HCT116 (cell line): ENCODE measurements at places on chromosomes 12 and 14. TPM values are rescaled to one million over a fixed set of nuclear protein-coding genes. Genes with fewer than 3 reads are reported as not detected.

DNA sequence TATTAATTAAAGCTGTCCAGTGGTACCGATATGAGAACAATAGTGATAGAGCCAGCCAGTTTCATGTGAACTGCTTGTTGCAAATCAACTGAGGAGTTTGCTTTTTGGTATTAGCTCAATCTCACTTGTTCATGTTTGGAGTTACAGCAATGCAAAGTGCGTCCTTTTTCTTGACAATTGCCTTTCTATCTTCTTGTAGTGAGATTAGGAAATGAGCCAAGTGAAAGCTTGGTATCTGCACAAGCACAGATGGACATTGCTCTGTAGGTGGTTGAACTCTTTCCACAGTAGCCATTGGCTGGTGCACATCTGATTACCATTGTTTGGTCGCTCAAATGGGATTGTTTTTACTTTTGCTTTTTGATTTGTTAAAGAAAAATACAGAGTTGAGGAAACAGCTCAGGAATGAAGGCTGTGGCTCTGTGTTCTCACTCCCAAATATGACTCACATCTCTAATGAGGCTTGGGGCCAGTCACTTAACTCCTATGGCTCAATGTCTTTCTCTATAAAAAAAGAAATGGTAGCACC is 241.4 kb downstream of the BMP4 start:
- DNase-seq: peak; percentile 32
- H3K27ac ChIP-seq: peak overlapping the region; percentile 18
- H3K27me3 ChIP-seq: no peaks in the 10 kb centered on the region
- H3K4me3 ChIP-seq: no peak overlapping the region
- peaks cover 19% of the 10 kb centered on the region for H3K4me1 ChIP-seq

GRCh38 chr14:96225745-96226151 is 21.1 kb downstream of the BDKRB2 start:
- no peaks in the 10 kb centered on the region for H3K27me3 ChIP-seq
- no peaks in the 10 kb centered on the region for H3K36me3 ChIP-seq
- no peak for DNase-seq
- H3K4me3 ChIP-seq: no peak overlapping the region

DNA sequence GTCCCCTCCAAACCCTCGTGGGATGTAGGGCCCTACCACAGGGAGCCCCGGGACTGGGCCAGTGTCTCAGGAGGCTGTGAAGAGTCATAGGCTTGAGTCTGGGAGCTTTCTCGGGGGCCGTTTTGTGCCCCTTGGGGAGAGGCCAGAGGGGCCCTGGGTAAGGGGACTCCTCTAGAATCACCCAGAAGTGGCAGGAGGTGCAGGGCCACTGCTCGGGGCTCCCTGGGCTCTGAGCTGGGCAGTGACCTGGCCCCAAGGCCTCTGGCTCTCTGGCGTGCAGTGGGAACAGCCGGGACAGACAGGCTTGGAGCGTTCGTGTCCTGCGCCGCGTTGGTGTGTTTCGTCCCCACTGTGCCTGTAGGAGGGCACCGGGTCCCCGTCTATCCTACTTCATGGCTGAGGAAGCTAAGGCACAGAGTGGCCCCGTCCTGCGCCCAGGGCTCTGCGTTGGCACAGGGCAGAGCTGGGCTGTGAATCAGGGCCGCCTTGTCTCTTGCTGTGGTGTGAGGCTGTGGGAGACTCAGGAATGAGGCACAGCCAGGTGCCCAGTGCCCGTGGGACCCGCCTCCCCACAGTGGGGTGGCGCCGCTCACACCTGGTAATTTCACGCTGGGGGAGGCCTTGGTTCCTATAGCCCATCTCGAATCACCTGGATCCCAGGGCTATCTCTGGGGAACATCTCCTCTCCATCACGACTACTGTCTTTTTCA is 23.8 kb upstream of the KIF26A start:
- peaks cover 60% of the 10 kb centered on the region for H3K4me1 ChIP-seq
- no peak overlapping the region for H3K4me3 ChIP-seq

DNA sequence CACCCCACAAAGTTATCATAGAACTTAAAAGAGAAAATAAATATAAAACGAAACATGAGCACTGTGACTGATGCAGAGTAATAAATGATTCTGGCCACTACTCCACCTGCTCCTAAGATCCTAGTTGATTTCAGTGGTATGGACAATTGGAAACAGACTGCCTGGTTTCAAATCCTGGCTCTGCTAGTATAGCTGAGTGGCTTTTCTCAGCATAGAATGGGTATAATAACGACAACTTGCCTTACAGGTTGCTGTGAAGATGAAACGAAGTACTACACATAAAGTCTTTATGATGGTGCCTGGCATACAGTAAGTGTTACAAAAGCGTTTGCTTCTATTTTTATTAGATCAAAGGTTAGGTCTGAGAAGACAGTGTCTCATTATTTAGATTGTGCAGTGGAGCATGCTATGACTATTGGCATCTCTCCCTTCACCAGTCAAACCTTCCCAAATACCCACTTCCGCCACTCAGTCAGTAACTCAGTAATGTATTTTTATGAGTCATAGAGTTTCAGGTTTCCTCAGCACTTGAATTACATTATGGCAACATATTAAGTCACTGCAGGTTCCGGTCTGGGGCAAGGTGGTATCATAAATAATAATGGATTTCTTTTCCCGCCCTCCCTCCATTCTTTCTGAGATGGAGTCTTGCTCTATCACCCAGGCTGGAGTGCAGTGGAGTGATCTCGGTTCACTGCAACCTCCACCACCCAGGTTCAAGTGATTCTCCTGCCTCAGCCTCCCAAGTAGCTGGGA is 29.7 kb upstream of the NR2C1 start:
- H3K27me3 ChIP-seq: no peaks in the 10 kb centered on the region
- peak; percentile 92 for DNase-seq
- peak overlapping the region; percentile 59 for H3K27ac ChIP-seq

DNA sequence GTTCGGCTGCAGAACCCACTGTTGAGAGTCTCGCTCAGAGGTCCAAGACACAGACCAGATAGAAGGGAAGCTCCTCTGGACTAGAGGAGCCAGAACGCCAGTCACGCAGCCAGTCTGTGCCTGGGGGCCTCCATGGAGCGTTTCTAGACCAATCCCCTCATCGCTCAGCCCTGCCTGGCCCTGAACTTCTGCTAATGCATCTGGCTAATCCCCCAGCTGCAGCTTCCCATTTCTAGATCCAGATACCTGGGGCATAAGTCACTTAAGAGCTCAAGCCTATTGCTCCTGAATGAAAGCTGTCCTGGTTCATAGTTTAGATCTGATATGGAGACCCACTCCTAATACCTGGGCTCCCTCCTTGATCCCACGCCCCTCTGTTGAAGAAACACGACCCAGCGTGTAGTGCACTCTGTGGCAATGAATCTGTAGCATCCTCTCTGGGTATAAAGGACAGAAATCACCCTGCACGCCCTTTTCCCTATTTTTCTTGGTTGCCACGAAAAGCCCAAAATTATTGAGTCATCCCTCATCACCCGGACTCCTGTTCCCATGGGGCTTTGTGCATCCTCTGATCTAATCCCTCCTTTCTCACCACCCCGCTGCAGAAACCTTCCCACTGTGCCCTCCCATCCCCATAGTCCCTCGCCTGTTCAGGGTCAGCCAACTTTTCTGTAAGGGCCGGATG is 341.6 kb upstream of the FKBP4 start:
- H3K36me3 ChIP-seq: no peaks in the 10 kb centered on the region
- no peak overlapping the region for H3K4me3 ChIP-seq
- peaks cover 5% of the 10 kb centered on the region; the same call in 1 of the 2 replicates for H3K27me3 ChIP-seq
- H3K4me1 ChIP-seq: no peaks in the 10 kb centered on the region

GRCh38 chr12:14577344-14577743 is 9.7 kb upstream of the PLBD1 start:
- H3K4me1 ChIP-seq: no peaks in the 10 kb centered on the region
- no peak overlapping the region for H3K27ac ChIP-seq
- H3K27me3 ChIP-seq: no peaks in the 10 kb centered on the region
- DNase-seq: no peak
- no peak overlapping the region for H3K4me3 ChIP-seq

TEX22 gene
- 3.8 TPM for total RNA-seq

- H3K4me3 ChIP-seq: no peak overlapping the region
- H3K27ac ChIP-seq: no peak overlapping the region
- H3K36me3 ChIP-seq: no peaks in the 10 kb centered on the region
- H3K27me3 ChIP-seq: peaks cover 26% of the 10 kb centered on the region
- H3K4me1 ChIP-seq: no peaks in the 10 kb centered on the region
- DNase-seq: no peak
These were observed 116.6 kb upstream of the C14orf180 start for GRCh38 chr14:104462651-104463630.

DNA sequence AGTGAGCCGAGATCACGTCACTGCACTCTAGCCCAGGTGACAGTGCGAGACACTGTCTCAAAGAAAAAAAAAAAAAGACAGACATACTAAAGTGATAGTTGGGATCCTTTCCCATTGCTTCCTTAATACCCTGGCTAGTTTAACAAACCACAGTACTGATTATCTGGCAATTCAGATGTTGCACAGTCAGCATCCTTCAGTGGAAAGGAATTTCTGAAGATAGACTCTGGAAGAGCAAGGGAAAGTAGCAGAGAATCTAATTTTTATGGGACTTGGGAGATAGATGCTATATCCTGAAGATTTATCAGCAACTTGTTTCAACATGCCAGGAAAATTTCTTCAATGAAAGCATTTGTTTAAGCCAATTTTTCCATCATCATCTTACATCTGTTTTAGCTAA is 6.5 kb upstream of the PPFIBP1 start:
- no peak overlapping the region for H3K4me3 ChIP-seq
- no peaks in the 10 kb centered on the region for H3K27me3 ChIP-seq
- DNase-seq: no peak
- H3K27ac ChIP-seq: no peak overlapping the region
- no peaks in the 10 kb centered on the region for H3K4me1 ChIP-seq

- no peaks in the 10 kb centered on the region for H3K27me3 ChIP-seq
- H3K4me3 ChIP-seq: no peak overlapping the region
- H3K4me1 ChIP-seq: no peaks in the 10 kb centered on the region
- H3K27ac ChIP-seq: no peak overlapping the region
- DNase-seq: no peak
- H3K36me3 ChIP-seq: no peaks in the 10 kb centered on the region
These were observed 34.3 kb downstream of the OVCH1 start for GRCh38 chr12:29463198-29463597.

DNA sequence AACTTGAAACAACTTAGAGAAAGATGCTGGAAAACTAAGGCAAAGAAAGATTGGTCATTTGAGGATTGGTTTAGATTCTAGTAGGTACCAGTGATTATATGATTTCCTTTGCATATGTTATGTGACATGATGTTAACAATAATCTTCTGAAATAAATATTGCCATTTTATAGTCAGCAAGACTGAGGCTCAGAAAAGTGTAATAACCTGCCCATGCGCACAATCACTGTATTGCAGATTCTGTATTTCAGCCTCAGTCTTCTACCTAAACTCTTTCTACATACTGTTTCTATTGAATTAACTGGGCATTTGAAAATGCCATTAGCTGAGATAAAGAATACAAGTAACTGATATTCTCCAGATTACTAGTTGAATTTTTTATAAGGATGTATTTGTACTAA is 61.3 kb downstream of the FGD4 start:
- no peak overlapping the region for H3K4me3 ChIP-seq
- no peak overlapping the region for H3K27ac ChIP-seq
- H3K4me1 ChIP-seq: peaks cover 5% of the 10 kb centered on the region
- H3K27me3 ChIP-seq: no peaks in the 10 kb centered on the region

SIX6 gene
- not detected for total RNA-seq

DNA sequence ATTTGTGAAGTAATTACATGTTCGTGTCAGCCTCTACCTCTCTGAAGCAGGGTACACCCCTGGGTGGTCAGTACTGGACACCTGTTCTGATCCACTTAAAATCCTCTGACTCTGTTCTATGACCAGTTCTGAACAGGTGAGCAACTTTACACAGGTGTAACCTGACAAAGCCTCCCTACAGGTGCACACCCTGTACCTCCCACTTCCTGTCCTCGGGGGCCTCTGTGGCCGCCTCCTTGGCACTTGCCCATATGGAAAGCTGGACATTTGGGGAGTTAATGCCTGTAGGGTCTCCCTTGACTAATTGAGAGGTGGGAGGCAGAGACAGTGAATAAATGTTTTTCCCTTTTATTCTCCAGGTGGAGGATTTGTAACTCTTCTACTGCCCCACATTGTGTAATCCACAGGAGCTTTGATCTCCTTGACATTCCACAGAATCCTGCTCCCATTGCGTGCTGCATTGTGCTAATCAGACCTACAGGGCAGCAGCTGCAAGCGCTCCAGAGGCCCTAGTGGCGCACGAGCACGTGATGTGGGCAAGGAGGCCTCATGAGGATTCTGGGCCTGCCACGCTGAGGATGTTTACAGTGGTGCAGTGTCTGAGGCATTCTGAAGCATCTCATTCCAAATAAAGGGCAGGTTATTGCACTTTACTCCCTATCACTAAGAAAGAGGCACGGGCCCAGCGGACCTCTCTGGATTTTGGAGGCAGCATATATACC is 45.8 kb upstream of the BATF start:
- peaks cover 4% of the 10 kb centered on the region; the same call in 1 of the 2 replicates for H3K27me3 ChIP-seq
- no peaks in the 10 kb centered on the region for H3K4me1 ChIP-seq
- H3K36me3 ChIP-seq: no peaks in the 10 kb centered on the region
- DNase-seq: no peak

- no peaks in the 10 kb centered on the region for H3K27me3 ChIP-seq
- H3K4me1 ChIP-seq: no peaks in the 10 kb centered on the region
- H3K4me3 ChIP-seq: no peak overlapping the region
- no peak for DNase-seq
These were observed 14.7 kb downstream of the CDCA4 start for GRCh38 chr14:105005929-105006830.

GRCh38 chr14:56378046-56378445 is 201.6 kb upstream of the TMEM260 start:
- no peak overlapping the region for H3K27ac ChIP-seq
- DNase-seq: no peak
- H3K36me3 ChIP-seq: no peaks in the 10 kb centered on the region
- peaks cover under 1% of the 10 kb centered on the region; the same call in 1 of the 2 replicates for H3K27me3 ChIP-seq
- H3K4me1 ChIP-seq: no peaks in the 10 kb centered on the region

DNA sequence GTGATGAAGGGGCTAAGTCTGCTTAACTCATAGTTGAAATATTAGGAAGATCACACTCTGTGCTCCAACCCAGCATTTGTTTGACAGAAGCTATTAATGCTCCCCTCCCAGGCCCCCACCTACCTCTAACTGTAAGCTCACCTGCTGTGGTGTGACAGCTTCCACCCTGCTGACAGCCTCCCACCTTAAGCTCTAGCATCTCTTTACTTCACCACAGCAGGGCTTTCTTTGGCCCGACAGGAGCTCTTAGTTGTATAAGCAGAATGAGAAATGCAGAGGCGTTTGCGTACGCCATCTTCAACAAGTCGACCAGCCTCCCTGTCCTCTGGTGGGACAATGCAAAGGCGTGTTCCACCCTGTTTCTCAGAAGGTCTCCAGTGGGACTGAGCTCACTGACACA is 80.1 kb upstream of the OSBPL8 start:
- H3K4me3 ChIP-seq: no peak overlapping the region
- no peak for DNase-seq
- H3K27me3 ChIP-seq: no peaks in the 10 kb centered on the region
- H3K4me1 ChIP-seq: peaks cover 11% of the 10 kb centered on the region; the same call in 1 of the 2 replicates
- H3K36me3 ChIP-seq: no peaks in the 10 kb centered on the region
- H3K27ac ChIP-seq: no peak overlapping the region
